Naive thymus-derived CD8-positive, alpha-beta T cell (primary cell): ENCODE measurements at places on chromosomes 7 and 10. TPM values are rescaled to one million over a fixed set of nuclear protein-coding genes. Genes with fewer than 3 reads are reported as not detected.

Gene ZP3
- polyA plus RNA-seq = 5.7 TPM

Gene SKIDA1
- not detected for polyA plus RNA-seq

Gene GARIN1A
- not detected for polyA plus RNA-seq

Gene NAT16
- polyA plus RNA-seq = not detected

DNA sequence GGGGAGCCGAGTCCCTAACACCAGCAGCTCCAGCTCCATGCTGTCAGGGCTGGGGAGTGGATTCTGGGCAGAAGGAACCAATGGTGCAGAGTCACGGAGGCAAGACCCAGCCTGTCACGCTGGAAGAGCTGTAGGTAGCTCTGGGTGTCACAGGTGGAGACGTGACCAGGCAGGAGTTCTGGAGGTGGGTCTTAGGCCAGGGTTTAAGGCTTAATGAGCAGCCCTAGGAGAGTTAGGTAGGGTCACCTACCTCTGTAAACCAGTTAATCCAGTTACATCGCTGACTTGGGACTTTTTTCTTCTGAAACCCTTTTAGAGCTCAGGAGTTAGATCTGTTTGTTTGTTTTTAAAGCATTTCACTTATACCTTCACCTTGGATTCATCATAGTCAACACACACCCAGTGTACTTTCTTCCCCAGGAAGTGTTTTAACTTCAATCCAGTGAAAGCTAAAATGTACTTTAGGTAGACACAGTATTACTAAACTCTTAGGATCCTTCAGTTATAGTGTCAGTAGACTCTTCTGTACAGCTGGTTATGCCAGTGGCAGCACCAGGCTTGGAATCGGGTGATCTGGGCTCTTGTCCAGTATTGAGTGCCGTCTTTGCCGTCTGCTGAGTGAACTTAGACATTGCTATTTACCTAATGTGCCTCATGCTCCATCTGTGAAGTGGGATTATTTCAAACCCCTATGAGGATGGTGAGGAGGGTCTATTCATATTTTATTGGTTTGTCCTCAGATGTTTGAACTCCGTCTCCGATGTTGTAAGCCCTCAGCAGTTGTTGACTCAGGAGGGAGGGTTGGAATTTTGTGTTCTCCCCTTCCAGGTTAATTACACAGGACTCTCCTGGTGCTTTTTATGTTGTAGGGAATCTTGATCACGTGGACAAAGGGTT, 31.0 kb downstream of the TACR2 start:
- DNase-seq = no peak

GRCh38 chr7:142563470-142563869, 185.8 kb upstream of the PRSS1 start:
- no peak for DNase-seq

DNA sequence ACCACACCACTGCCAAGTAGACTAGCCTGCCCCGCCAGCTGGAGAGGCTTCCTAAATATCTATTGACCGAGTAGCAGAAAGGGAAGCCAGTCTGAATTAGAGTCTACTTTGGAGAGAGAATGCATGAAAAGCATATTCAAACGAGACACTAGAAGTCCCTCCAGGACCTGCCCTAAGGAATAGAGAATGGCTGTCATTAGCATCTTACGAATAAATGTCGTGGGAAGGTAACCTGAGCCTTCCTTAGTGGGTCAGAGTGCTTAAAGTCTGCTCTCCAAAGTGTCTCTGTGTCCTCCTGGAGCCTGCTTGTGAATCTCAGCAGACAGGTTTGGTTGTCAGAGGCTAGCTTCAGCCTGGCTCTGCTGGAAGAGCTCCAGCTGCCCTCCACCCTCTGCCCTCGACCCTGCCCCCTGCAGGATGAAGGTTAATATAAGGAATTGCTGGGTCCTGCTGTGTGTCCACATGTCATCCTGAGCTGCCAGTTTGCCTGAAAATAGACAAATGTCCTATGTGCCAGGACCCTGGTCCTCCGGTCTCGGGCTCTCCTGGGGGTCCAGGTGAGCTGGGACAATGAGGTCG, 33.4 kb downstream of the FAM241B start:
- no peak for DNase-seq

GRCh38 chr10:110006358-110007160, 1.2 kb upstream of the ADD3 start:
- DNase-seq = no peak

DNA sequence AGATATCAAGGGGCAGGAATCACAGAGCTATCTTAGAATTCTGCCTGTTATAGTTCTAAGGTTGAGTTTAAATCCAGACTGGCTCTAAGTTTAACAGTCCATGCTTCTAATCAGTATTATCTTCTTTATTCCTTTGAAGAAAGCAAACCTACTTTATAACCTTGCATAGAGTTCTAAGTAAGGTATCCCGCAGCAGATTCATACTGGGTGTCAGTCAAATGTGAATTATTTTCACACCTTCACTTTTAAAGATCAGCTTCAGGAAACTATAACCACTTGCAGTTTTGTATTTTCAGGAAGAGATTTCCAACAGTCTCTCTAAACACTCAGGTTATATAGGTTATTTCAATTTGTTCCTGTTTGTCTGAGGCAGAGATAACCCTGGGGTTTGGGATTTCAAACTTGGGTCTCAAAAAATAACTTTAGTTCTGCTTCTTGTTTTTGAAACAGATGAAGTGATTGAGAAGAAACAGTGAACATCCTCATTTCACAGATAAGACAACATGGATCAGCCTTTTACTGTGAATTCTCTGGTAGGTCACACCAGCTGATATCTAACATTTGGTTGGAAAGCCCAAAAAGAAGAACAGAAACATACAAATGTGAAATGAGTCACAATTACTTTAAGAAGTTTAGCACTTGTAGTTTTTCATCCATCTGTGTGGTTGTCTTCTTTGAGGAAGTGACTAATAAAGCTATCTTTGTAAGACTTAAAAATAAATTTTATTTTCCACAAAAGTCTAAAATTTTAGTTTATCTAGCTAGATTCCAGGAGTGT, 21.4 kb downstream of the STAMBPL1 start:
- no peak for DNase-seq

DNA sequence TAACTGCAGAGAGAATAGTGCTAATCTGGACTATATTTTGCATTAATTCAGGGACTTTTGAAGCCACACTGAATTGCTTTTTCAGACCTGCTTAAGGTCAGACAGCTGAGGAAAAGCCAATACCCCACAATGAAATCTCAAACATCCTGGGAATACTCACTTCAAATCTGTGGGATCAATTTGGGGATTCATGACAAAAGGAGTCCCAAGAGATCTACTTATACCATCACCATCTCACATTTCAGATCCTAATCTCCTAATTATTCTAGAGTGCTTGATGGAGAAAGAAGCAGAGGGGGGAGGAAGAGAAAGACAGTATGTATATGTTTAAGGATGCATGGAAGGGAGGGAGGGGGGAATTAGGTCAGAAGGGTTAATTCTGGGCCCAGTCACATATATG, 202.2 kb downstream of the CACNA2D1 start:
- no peak for DNase-seq

DNA sequence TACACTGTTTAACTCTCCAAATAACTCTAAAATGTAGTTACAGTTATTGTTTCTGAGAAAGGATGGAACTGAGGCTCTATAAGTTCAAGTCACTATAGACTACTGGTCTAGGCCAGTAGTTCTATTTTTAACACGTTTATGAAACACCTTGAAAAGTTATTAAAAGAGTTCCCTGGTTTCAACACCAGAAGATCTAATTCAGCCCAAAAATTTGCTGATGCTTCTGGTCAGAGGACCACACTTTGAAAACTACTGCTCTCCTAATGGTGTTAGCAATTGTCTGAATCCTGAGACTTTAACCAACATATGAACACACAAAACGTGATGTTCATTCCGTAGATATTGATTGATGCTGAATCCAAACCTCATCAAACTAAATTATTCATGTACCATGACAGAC, 658.6 kb upstream of the STEAP1 start:
- DNase-seq = no peak

- no peak for DNase-seq
These were observed 139.9 kb upstream of the ZNF438 start for GRCh38 chr10:31171402-31172083.

GRCh38 chr7:40641701-40642100, 506.9 kb downstream of the SUGCT start:
- no peak for DNase-seq

DNA sequence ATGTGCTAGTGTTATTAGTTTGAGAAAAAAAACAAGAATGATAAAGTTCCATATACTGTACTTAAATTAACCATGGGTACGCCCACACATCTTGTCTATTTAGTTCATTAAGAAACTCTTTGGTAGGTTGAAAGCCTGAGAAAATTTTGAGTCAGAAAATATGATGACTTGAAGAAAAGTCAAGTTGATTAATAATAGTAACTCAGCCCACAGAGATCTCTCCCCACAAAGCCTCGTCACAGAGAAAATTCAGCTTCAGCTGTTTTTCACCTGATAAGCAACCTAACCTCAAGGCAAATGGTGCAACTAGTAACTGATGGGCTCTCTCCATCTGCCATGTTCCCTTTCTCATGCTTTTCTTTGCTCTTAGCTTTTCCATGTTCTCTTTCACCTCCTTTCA, 1021.6 kb downstream of the GATA3 start:
- no peak for DNase-seq

DNA sequence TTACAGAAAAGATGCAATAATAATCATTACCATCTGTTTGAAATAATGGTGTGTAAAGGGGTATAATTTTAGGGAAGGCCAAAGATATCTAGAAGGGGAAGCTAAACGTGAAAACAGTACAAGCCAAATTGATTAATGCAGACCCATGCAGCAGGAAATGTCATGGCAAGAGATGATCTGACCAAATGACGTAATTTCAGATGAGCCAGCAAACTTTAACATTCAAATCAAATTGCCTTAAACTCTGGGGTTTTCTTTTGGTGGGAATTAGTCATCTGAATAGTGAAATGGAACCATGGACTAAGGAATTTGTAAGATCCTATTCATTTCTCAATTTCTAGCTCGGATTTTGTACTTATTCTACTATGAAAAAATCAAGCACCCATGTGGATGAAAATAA, 21.4 kb upstream of the SCIN start:
- DNase-seq = no peak

- no peak for DNase-seq
These were observed 330.3 kb upstream of the ZNF32 start for GRCh38 chr10:43978936-43979335.

- DNase-seq = no peak
These were observed 1024.6 kb downstream of the SORCS1 start for GRCh38 chr10:106139915-106140314.

- no peak for DNase-seq
These were observed 16.7 kb downstream of the UNC5B start for GRCh38 chr10:71228875-71229675.

DNA sequence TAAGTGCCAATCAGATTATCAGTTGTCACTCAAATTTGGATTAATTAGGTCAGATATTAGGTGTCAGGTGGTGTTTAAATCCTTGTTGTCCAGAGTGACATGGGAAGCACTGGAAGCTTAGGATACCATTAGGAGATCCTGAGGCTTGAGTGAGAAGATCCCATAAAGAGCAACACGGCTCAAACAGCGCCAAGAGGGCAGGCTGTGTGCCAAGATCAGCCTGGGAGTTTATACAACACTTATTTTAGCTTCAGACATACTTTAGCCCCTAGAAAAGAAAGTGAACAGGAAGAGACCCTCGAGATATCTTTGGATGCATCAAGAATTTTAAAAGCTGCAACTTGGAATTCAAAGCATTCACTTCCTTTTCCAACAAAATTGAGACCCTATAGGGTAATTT, 14.2 kb upstream of the ACTA2 start:
- DNase-seq = no peak

DNA sequence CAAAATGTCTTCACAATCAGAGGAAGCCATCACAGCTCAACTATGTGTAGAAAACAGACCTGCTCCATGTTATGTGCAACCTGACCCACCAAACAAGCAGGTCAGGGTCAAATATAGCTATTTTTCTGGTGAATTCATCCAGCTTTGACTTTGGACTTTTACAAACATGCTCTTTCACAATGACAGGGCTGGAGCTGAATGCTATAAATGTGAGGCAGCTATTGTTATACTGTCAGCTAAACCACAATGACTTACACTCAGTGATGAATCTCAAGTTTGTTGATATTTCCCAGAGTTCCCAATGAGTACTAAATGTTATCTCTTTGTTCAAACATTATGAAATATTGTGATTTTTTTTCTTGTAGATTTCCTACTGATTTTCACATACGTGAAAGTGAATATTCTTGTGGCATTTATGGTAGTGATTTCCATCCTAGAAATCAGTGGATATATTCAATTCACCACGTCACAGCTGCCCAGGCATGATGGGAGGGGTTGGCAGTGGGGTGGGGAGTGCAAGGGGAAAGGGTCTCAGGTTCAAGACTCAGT, 2.5 kb upstream of the ITIH2 start:
- no peak for DNase-seq

DNA sequence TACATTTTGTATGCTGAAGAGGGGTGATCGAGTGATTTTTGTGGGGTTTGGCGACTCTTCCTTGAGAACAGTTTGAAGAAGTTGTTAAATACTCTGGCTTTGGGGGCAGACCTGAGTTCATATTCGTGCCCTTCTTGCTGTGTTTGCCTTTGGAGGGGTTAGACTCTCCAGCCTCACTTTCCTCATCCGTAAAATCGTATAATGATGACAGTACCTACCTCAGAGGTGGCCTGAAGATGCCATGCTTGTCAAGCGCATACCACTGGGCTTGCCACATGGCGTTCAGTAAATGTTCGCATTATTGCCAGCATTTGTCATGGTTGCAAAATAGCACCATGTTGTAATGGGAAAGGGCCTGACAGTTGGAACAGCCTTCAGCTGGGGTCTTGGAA, 1.3 kb downstream of the STK17A start:
- no peak for DNase-seq

GRCh38 chr10:129518793-129519192, 51.8 kb downstream of the MGMT start:
- DNase-seq = no peak

GRCh38 chr10:31099664-31100063, 68.0 kb upstream of the ZNF438 start:
- no peak for DNase-seq
